ENCODE measurements at places on chromosomes 2 and 18. TPM values are rescaled to one million over a fixed set of nuclear protein-coding genes. Genes with fewer than 3 reads are reported as not detected.

The GLI2 gene
- total RNA-seq: 37.0 TPM

The PARD6G gene
- total RNA-seq: 10.9 TPM

The WDCP gene
- total RNA-seq: 10.6 TPM

The POTEC gene
- total RNA-seq: not detected

The AFF3 gene
- 113 TPM for total RNA-seq

The ASB18 gene
- total RNA-seq: not detected

The FABP1 gene
- total RNA-seq: not detected

The CNGA3 gene
- not detected for total RNA-seq

The FNDC4 gene
- 17.4 TPM for total RNA-seq

The B4GALT6 gene
- total RNA-seq: 9.8 TPM

The SPATA3 gene
- total RNA-seq: not detected

The PCGF1 gene
- 30.7 TPM for total RNA-seq

The SPHKAP gene
- not detected for total RNA-seq

The KLHL41 gene
- 1.4 TPM for total RNA-seq

The CSRNP3 gene
- total RNA-seq: 3.7 TPM

The TRIB2 gene
- total RNA-seq: 40.5 TPM

The MPP4 gene
- total RNA-seq: 0.37 TPM

The UGT1A1 gene
- not detected for total RNA-seq

The IL36B gene
- total RNA-seq: not detected

The DSG3 gene
- not detected for total RNA-seq
